CD8-positive, alpha-beta memory T cell (primary cell): ENCODE measurements at places on chromosomes 16 and 17. TPM values are rescaled to one million over a fixed set of nuclear protein-coding genes. Genes with fewer than 3 reads are reported as not detected.

- DNase-seq = no peak
Measured at GRCh38 chr17:9140550-9141424, 119.5 kb downstream of the NTN1 start.

GRCh38 chr16:66223176-66223780 is 143.2 kb upstream of the CDH5 start:
- no peak for DNase-seq

DNA sequence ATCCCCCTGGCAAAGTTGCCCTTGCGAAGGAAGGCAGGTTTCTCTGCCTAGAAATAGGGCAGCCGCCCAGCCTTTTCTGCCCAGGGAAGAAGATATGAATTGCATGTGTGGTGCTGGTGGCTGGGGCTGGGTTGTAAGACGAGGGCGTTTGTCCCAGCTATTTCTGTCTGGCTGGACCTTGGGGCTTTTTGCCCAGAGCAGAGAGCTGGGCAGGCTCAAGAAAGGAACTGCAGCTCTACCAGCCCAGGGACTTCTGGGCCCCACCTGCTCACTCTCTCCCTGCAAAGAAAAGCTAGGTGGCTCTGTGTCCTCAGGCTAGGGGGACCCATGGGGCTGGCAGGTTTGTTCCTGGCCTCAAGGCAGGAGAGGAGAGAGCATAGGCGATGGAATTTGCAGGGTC is 586 bp downstream of the CACNG1 start:
- no peak for DNase-seq

DNA sequence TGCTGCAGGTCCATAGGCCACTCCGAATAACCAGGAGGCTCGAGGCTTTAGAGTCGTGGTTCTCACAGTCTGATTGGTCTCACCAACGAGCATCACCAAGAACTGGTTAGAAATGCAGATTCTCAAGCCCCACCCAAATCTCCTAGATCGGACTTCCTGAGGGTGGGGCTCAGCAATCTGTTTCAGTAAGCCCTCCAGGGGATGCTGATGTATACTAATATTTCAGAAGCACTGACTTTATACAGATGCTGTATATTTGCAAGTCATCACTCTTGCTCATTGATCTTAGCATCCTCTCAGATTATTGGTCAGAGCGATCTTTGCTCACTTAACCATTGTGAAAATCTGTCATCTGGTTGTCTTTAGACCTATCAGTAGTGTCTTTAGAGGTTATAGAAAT is 4.4 kb upstream of the VAC14 start:
- DNase-seq = no peak

DNA sequence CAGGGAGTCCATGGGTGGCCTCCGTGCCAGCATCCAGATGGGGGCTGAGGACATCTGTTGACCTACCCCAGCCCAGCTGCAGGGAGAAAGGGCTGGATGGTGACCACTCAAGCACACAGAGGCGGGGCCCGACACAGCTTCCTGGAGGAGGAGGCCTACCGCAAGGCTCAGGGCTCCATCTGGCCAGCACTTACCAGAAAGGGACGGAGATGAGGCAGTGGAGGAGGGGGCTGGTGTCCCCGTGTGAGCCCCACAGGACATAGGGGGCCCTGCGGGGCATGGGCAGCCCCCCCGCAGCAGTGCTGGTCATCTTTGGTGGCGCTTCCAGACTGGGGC is 147.5 kb upstream of the CIBAR2 start:
- no peak for DNase-seq

DNA sequence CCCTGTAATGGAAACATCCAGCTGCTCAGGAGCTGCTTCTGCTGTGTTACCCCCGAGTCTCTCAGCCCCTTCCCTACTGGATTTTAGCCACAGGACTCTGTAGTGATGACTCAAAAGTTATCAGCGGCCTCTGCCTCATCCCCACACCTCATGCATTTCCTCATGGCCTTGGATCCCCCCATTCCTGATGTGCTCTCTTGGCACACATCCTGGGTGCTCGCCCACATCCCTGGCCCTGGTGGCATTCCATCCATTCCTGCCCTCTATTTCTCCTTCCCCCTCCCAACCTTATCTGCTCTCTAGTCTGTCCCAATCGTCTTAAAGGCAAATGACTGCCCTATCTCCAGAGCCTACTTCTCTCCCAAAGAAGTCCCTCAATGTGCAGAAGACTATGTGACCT is 24.6 kb downstream of the MARF1 start:
- no peak for DNase-seq

- DNase-seq = peak; percentile 19
Measured at GRCh38 chr17:56908001-56908542, 5.8 kb downstream of the TRIM25 start.

DNA sequence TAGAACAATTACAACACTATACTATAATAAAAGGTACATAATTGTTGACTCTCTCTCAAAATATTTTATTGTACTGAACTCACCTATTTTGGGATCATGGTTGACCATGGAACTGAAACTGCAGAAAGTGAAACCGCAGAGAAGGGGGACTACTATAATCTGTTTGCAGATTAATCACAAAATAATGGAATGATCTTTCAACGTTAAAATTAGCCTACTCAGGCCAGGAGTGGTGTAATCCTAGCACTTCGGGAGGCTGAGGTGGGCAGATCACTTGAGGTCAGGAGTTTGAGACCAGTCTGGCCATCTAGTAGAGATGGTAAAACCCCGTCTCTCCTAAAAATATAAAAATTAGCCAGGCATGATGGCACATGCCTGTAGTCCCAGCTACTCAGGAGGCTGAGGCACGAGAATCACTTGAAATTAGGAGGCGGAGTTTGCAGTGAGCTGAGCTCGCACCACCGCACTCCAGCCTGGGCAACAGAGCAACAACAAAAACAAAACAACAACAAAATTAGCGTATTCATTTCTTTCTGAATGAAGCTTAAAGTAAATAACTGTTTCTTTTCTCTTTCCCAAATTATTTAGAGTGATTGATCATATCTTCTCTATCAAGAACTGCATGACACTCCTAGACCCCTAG is 45.6 kb downstream of the IKZF3 start:
- peak; percentile 57 for DNase-seq

GRCh38 chr17:82791532-82791931 is 39.7 kb downstream of the TBCD start:
- no peak for DNase-seq

- peak; percentile 42 for DNase-seq
Measured at GRCh38 chr17:42118545-42118944, 2.6 kb downstream of the KAT2A start.

DNA sequence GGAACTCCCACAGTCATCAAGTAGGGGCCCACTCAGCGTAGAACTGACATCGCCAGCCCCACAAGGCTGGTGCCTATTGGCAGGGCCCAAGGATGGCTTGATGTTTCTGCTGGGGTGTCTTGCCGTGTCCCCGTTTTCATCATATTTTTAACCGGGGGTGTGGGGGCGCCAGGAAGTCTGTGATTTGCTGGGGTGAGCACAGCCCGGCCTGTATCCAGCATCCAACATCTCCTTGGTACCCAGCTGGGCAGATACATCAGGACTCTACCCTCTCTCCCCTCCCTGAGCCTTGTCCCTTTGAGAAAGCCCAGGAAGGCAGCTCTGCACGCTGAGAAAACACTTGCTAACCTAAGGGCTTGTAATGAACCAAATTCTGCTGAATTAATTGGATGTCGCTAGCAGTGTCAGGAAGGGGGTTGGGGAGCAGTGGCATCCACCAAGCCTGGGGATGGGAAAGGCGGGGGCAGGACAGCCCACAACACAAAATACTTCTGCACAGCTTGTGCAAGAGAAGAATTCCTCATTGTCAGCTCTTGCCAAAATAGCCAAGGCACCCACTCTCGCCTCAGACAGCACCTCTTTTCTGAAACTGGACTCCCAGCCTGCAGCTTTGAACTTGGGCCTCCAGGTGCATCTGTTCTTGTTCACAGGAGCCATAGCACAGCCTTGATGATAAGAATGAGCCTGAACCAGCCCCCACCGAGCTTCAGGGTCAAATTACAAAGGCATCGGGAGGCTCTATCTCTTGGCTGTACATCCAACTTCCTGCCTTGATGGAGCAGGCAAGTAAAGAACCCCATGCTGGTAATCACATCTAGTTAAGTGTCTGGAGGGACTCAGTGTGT is 63.7 kb upstream of the LYRM9 start:
- no peak for DNase-seq

- DNase-seq = no peak
Measured at GRCh38 chr17:68870161-68870826, 84.9 kb downstream of the ABCA8 start.

GRCh38 chr17:44775838-44776621 is 17.2 kb downstream of the ADAM11 start:
- no peak for DNase-seq

GRCh38 chr17:33689725-33690124 is 396.6 kb upstream of the ASIC2 start:
- no peak for DNase-seq

DNA sequence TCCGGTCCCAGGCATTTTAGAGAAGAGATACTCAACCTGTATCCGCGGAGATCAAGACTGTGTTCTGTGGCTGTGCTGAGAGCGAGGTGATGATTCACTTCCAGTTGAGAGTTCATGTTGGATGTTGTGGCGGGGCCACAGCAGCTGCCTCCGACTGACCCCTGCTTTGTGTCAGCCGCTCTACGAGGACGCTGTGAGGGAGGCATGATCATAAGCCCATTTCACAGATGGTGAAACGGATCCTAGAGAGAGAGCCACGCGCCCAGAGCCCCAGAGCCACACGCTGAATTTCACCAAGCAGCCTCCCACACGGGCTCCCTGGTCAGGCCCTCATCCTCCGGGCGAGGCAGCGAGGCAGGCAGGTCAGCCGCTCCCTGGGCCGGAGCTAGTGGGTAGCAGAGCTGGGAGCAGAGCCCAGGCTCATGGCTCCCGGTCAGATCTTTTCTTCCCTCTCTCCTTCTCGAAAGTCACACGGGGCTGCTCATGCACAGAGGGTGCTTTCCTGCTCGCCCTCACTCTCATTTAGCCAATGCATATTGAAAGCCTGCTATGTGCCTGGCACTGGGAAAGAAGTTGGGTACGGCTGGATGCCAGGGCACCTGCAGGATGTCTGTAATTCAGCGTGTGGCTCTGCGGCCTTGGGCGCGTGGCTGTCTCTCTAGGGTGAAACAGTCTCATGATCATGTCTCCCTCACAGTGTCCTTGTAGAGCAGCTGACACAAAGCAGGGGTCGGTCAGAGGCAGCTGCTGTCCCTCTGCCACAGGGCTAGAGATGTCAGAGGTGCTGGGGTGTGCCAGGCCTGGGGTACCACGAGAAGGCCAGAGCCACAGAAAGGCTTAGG is 155.6 kb upstream of the CHMP6 start:
- DNase-seq = no peak

DNA sequence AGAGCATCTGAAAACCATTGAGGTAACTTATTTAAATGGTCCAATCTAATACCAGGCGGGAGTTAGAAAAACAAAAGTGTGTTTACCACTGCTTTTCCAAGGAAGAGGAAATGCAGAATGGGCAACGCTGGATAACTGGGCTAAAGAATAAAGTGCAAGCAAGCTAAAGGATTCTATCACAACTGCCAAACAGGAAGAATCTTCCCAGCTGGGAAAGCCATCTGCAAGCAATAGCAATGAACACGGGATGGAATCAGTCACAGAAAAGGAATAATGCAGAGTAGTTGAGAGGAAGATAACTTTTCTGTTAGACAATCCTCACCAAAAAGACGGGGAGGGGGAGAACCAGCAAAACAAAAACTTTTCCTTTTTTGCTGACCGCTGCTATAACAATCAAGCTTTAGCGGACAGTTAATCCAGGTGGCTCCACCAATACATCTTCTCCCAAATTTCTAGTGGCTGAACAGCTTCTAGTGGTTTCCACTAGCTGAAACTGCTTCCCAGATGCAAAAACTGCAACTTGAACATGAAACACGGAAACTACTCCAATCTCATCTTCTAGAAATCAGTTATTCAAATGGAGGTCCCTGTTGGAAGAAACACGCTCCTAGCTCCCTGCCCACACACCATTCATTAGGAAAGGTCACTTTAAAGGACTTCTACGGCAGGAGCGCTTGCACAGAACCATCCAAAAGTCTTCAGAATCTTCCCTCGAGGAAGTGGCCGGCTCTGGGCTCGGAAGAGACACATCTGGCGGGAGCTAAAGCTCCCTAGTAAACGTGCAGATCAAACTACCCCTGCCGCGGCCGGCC is 929 bp downstream of the TMEM11 start:
- DNase-seq = no peak

- no peak for DNase-seq
Measured at GRCh38 chr17:47277921-47278320, 24.3 kb downstream of the ITGB3 start.

GRCh38 chr16:11639925-11640899 is 28.0 kb upstream of the SNN start:
- no peak for DNase-seq

GRCh38 chr17:6070913-6071511 is 833 bp downstream of the WSCD1 start:
- DNase-seq = no peak

GRCh38 chr17:80303824-80304223 is 43.2 kb downstream of the RNF213 start:
- DNase-seq = no peak

DNA sequence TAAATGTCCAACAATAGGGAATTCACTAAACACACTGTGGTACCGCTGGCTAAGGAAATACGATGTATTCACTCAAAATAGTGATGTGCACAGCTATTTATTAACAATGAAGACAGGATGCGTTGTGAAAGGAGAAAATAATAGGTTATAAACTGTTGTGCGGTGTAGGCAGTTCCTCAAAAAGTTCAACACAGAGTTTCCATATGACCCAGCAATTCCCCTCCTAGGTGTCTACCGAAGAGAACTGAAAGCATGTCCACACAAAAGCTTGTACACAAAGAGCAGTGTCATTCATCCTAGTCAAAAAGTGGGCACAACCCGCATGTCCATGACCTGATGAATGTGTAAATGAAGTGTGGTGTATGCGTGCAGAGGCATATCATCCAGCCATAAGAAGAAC is 1.2 kb upstream of the CES1 start:
- DNase-seq = no peak

Gene DNAAF1
- 1.5 TPM for polyA plus RNA-seq

Gene SLC13A2
- not detected for polyA plus RNA-seq

Gene RRAD
- polyA plus RNA-seq = not detected

Gene CDH3
- polyA plus RNA-seq = 0.14 TPM

Gene CES1
- 4.9 TPM for polyA plus RNA-seq

Gene ANKRD40CL
- not detected for polyA plus RNA-seq

Gene IGF2BP1
- polyA plus RNA-seq = not detected

Gene FLCN
- 3.8 TPM for polyA plus RNA-seq

Gene TRIM25
- polyA plus RNA-seq = 7.6 TPM

Gene C17orf107
- polyA plus RNA-seq = 2.0 TPM

Gene CD300H
- not detected for polyA plus RNA-seq

Gene HBA1
- polyA plus RNA-seq = 1.6 TPM

Gene C16orf74
- polyA plus RNA-seq = 10.7 TPM

Gene DHX38
- polyA plus RNA-seq = 32.7 TPM

Gene SBK1
- 20.3 TPM for polyA plus RNA-seq

Gene WNT9B
- not detected for polyA plus RNA-seq

Gene ARMC5
- 9.8 TPM for polyA plus RNA-seq

Gene SHISA9
- polyA plus RNA-seq = not detected
